ENCODE measurements at places on chromosomes 13 and 19.

- DNase-seq = no peak
Measured at GRCh38 chr13:24985107-24985506, 110.8 kb upstream of the PABPC3 start.

- no peak for DNase-seq
Measured at GRCh38 chr13:50654331-50654730, 189.2 kb downstream of the DLEU7 start.

DNA sequence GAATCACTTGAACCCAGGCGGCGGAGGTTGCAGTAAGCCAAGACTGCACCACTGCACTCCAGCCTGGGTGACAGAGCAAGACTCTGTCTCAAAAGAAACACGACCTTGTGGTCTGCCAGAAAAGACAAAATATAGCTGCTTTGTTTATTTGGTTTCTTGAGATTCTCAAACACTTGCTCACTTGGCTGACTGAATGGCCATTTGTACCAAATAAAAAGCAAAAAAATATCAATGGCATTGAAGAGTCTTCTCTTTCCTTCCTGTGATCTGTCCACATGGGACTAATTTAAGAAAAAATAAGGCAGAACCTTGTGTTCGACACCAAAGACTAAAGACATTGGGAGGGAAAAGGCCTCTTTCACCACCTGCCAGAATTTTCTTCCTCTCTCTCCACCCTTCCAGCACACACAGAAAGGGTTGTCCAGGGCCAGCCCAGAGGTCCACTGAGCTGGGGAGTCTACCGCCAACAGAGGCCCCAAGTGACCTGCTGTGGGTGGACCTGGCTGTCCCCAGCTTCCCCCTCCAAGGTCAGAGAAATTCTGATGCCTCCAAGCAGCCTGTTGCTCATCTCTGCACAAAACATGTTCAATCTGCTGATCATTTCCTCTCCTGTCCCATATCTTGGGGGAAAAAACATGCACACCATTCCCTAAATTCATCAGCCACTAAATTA is 5.9 kb downstream of the BRME1 start:
- no peak for DNase-seq

DNA sequence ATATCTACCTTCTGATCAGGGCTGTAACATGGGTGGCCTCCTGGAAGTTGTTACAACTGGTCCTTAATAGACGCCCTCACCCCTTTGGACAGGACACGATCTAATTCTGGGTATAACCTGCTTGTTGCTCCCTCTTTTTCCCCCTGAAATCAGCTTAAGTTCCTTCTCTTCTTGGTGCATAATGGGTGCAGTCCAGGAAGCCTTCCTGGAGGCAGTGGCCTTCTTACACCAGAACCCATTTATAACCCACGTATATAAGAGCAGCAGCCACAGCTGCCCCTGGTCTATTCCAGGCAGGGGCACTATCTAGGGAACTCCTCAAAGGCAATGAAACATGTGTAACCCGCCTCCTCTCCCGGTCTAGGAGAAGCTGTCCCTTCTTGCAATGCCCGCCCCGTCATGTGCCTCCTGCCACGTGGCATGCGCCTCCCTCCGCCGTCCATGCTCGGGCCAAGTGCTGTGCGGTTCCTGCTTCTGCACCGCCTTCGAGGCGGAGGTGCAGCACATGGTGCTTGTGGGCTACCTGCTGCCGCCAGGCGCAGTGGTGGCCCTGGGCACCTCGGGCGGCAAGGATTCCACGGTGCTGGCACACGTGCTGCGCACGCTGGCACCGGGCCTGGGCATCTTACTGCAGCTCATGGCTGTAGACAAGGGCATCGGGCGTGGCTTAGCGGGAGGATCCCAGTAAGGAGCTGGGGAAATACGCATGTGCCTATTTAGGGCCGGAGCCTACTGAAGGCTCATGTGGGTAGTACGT is 27.3 kb downstream of the ZNF175 start:
- DNase-seq = no peak

- no peak for DNase-seq
Measured at GRCh38 chr13:19171563-19171962, 10.1 kb downstream of the TUBA3C start.

DNA sequence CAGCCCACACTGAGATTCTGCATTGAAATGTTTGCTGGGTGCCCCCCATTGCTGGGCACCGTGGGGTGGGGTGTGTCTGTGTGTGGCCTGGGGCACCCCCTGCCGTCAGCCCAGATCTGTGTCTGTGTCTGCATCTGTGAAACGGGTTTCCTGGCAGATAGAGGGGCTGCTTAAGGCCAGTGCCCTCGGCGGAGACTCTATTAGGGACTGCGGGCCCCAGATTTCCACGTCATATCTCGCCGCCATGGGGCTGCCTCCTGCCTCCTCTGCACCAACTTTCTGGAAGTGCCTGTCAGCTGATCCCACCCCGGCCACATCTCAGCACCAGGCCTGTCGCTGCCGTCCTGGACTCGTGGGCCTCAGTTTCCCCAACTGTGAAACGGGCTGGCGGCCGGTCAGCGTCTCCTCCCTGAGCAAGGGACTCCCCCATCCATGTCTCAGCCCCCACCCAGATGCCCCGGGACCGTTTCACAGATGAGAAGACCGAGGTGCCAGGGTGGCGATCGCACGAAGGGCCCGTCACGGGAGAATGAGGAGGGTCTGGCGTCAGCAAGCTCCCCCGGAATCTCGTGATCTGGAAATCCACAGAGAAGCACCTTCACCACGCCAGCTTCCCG is 21.4 kb downstream of the ARID3A start:
- no peak for DNase-seq

GRCh38 chr19:47446534-47447469 is 24.9 kb downstream of the SLC8A2 start:
- DNase-seq = peak; percentile 38

GRCh38 chr13:59856281-59856810 is 307.4 kb downstream of the DIAPH3 start:
- DNase-seq = no peak

DNA sequence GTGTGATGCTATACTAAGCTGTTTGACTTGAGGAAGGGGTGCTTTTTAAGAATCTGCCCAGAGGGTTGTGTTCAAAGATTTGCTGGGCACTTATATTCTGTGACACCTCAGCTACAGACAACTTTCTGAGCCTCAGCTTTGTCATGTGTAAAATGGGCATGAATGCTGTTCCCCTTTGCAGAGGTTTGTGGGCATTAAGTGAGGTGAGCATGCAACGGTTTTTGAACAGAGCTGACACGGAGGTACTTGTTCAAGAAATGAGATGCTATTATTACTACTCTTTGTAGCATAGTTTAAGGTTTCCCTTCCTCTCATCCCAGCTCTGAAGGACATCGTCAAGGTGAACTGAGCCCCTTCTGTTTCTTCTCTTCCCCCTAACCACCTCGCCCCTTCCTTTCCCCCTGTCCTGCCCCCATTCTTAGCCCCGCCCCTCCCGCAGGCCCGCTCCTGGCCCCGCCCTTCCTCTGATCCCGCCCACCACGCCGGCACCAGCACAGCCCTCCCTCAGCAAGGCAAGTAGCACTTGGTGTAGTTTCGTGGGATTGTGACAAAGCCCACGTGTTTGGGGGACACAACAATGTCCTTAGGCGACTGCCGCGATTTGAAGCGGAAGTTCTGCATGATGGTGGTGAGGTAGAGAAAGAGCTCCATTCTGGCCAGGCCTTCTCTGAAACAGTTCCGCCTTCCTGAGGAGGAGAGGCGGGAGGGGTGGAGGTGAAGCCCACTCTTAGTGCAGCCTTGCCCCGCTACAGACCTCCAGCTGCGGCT is 26.1 kb upstream of the CYP2A7 start:
- peak; percentile 60 for DNase-seq

GRCh38 chr19:7063339-7063738 is 4.9 kb upstream of the MBD3L3 start:
- DNase-seq = no peak

DNA sequence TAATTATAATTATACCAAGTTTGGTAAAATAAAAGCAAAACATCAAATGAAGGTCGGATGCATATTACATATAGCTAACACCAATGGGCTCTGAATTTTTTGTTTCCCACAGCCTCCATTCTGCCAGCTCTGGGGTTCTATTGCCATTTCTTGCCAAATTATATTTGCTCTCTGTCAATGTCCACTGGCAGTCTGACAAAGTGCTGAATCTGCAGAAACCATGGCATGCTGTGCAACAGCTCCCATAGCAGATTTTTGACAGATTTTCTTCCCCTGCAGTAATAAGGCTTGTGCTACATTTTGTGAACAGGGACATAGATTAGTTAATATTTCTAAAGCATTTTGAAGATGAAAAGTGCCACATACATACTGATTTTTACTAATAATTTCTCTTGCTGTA is 1102.1 kb downstream of the DIAPH3 start:
- DNase-seq = no peak

- no peak for DNase-seq
Measured at GRCh38 chr13:44814836-44815235, 174.4 kb downstream of the NUFIP1 start.

- DNase-seq = no peak
Measured at GRCh38 chr19:45809643-45810159, 5.4 kb downstream of the RSPH6A start.

- no peak for DNase-seq
Measured at GRCh38 chr19:3499738-3500428, 591 bp downstream of the DOHH start.

GRCh38 chr19:1057176-1057855 is 9.7 kb upstream of the ARHGAP45 start:
- DNase-seq = no peak

DNA sequence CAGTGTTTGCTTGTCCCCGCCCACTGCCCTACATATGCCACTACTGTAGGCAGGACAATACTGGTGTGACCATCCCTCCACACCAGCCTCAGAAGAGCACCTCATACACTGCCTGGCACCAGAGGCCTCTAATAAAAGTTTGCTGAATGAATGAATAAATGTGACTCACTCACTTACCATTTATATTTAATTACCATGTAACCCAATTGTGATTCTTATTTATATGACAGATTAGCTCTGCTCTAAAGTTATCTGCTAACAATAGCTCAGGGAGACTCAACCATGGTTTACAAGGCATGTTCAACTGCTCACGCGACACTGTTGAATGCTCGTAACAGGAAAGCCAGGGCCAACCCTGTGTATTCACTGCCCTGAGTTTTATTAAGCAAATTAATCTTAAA is 66.0 kb upstream of the DOCK9 start:
- DNase-seq = no peak

DNA sequence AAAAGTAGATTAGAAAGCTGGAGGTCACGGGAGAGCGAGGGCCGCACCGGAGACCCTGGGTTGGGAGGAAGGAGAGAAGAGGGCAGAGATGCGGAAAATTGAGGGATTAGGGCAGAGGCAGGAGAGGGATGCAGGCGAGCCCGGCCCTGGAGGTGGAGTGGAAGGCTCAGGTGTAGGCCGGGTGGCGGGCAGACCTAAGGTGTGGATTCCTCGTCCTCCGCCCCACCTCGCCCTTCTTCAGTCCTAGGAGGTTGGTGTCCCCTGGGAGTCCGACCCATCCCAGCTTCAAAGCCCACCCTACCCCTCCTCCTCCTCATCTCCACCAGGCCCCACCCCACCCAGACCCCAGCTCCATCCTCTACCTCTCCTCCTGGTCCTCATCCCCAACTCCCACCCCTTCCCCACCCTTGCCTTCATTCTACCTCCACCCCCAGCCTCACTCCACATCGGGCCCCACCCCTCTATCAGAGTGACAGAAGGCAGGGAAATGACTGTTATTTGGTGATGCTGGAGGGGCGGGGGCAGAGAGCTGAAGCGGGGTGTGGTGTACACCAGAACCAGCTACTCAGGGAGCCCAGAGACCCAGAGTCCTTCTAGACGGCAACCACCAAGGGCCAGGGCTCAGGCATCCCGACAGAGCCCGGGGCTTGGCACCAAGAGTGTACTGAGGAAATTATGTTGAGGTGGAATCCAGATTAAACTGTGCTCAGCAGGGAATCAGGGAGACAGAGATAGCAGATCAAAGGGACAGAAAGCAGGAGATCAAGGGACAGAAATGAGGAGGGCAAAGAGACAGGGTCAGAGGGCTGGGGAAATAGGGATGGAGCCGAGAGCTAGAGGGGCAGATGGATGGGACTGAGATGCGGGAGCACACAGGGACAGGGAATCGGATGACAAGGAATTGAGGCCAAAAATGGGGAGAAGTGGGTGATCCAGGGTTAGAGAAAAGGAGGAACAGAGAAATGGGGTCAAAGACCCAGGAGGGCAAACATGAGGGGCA is 6.4 kb downstream of the ERFL start:
- DNase-seq = no peak

DNA sequence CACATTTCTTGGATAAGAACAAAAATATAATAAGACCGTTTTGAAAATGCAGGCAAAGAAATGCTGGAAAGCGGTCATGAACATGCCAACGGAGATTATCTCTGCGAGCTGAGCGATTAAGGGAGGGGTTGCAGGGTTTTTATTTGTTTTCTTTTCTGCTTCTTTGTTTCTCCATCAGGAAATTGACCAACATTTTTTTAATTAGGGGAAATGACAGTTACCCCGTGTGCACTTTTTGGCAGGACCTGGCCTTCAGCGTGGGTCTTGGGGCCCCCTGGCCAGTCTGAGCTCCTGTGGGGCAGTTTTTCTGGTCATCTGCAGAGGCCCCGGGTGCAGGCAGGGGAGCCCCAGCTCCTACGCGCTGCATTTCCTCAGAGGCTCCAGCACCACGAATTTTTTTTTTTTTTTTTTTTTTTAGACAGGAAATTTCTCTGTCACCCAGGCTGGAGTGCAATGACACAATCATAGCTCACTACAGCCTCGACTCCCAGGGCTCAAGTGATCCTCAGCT is 31.3 kb upstream of the HOMER3 start:
- DNase-seq = no peak

- no peak for DNase-seq
Measured at GRCh38 chr19:2575734-2576481, 100.0 kb downstream of the GADD45B start.

- no peak for DNase-seq
Measured at GRCh38 chr13:49388091-49388635, 55.7 kb downstream of the CAB39L start.

DNA sequence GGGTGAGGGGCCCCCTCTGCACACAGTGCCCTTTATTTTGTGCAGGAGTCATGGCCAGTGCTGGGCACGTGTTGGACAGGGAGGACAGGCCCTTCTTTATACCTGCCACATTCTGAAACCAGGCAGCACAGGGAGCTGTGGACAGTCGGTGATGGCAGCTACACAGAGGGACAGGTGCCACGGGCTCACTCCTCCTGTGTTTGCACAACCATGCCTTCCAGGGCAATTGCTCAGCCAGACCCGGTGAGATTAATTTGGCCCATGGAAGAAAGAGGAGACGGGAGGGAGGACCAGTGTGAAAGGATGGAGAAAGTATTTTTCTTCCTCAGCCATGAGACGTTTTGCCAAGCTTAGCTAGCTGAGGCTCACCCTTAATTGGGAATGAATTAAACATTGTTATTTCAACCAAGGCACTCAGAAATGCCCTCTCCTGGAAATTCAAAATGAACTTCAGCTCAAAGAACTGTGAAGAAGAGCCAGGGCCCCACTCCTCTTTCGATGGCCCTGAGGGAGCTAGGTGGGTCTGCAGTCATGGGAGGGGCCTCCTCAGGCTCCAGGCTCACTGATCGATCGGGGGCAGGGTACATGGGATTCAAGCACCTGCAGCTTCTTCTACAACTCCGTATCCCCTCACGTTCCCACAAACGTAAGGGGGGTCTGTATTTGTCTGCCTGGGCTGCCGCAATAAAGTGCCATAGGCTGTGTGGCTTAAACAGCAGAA is 41.2 kb downstream of the SHISA2 start:
- DNase-seq = no peak

All from activated T-cell treated with anti-CD3 and anti-CD28 coated beads for 48 hours (primary cell).